CD4-positive, alpha-beta memory T cell (primary cell): ENCODE measurements at places on chromosomes 11 and 22. TPM values are rescaled to one million over a fixed set of nuclear protein-coding genes. Genes with fewer than 3 reads are reported as not detected.

- H3K4me3 ChIP-seq, result no peak overlapping the region
- H3K4me1 ChIP-seq, result no peaks in the 10 kb centered on the region
- H3K27ac ChIP-seq, result no peak overlapping the region
- H3K36me3 ChIP-seq, result no peaks in the 10 kb centered on the region
Observed at GRCh38 chr22:22872722-22873708, 14.6 kb upstream of the IGLL5 start.

GRCh38 chr11:64360448-64360921 is 1.5 kb downstream of the RPS6KA4 start:
- H3K27ac ChIP-seq, result no peak overlapping the region
- peak overlapping the region; percentile 53 for H3K4me3 ChIP-seq
- peaks cover 24% of the 10 kb centered on the region for H3K36me3 ChIP-seq
- DNase-seq, result no peak
- peaks cover 30% of the 10 kb centered on the region for H3K4me1 ChIP-seq

- H3K27me3 ChIP-seq, result no peaks in the 10 kb centered on the region
- no peak for DNase-seq
- H3K36me3 ChIP-seq, result no peaks in the 10 kb centered on the region
Observed at GRCh38 chr11:32893093-32893342, 407 bp downstream of the QSER1 start.

DNA sequence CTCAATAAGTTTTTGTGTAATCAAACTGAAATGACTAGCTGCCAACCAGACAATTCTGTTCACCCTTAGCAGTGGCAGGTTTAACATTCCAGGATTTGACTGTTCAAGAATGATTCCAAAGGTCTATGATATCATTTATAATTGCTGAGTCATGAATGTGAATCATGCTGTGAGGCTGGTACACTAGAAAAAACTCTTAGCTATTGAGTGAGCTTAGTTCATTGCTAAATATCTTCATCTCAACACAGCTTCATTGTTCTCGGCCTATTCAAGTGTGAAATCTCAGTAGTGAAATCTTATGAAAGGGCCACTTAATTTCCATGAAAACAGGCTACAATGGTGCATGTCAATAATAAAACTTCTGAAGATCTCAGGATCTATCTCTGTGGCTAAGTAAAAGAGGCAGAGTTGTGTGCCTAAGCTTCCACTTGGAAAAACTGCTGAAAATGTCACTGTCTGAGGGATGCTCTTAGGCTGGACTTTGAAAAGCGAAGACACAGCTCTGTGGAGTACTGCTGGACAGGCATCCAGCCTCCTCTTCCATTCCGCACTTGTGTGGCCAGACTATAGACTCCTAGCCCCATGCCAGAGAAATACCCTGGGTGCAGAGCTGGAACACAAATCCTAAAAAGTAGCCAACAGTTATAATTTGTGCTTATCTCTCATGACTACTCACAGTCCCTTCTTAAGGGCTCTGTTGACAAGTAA is 12.8 kb downstream of the AQP11 start:
- DNase-seq, result no peak
- no peak overlapping the region for H3K27ac ChIP-seq
- no peaks in the 10 kb centered on the region for H3K4me1 ChIP-seq
- H3K36me3 ChIP-seq, result no peaks in the 10 kb centered on the region
- H3K4me3 ChIP-seq, result no peak overlapping the region

- H3K4me1 ChIP-seq, result no peaks in the 10 kb centered on the region
- H3K27ac ChIP-seq, result no peak overlapping the region
- H3K27me3 ChIP-seq, result no peaks in the 10 kb centered on the region
- no peak overlapping the region for H3K4me3 ChIP-seq
Observed at GRCh38 chr22:24725736-24726135, 48.8 kb downstream of the PIWIL3 start.

DNA sequence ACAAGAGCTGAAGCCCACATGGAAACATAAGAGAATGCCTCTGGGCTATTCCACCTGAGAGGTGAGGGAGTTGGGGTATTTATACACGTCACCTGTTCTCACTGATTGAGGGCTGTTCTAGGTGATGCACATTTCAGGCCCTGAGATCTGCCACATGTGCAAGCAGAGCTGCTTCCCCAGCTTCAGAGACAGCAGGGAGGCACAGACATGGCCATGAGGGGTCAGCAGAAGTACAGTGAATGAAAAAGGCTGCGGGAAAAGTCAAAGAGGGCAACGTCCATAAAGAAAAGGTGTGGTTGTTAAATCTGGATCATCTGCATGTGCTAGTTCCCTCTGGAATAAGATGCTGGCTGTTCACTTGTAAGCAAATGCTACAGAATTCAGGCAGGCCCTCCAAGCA is 75.4 kb downstream of the GAB4 start:
- H3K4me3 ChIP-seq, result no peak overlapping the region
- no peaks in the 10 kb centered on the region for H3K4me1 ChIP-seq
- no peak overlapping the region for H3K27ac ChIP-seq
- peaks cover 5% of the 10 kb centered on the region for H3K27me3 ChIP-seq

GRCh38 chr11:20099527-20099926 is 60.7 kb downstream of the DBX1 start:
- H3K27ac ChIP-seq, result no peak overlapping the region
- DNase-seq, result no peak

- H3K4me1 ChIP-seq, result peaks cover 38% of the 10 kb centered on the region
- no peak for DNase-seq
- H3K27ac ChIP-seq, result no peak overlapping the region
- peaks cover 24% of the 10 kb centered on the region for H3K36me3 ChIP-seq
Observed at GRCh38 chr11:36402568-36403170, 106.6 kb downstream of the PRR5L start.

DNA sequence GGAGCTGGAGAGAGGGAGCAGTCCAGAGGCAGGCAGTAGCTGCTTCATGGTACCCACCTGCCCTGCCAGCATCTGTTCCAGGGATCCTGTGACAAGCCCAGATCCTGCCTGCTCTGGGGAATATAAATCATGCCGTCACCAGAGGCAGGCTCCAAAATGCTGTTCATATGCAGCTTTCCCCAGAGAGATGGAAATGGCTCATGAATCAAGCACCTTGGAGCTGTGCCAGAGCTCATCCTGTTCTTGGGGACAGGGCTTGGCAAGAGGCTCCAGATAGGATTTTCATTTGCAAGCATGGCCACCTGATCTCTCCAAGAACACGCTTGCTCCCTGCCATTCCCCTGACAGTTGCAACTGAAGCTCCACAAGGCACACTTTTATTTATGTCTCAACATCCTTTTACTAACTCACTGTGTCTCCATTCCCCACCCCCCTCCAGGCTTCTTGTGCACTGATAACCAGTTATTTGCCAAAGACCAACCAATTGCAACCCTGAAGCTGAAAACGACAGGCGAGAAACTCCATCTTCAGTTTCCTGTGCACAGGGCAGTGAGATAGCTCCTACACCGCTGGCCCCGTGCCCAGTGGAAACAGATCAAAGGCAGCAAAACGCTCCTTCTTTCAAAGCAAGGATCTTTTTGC is 115.8 kb upstream of the PITPNB start:
- DNase-seq, result peak; percentile 9
- H3K4me3 ChIP-seq, result no peak overlapping the region
- no peak overlapping the region for H3K27ac ChIP-seq
- H3K36me3 ChIP-seq, result no peaks in the 10 kb centered on the region
- H3K4me1 ChIP-seq, result no peaks in the 10 kb centered on the region

- peak within 1 kb of the TSS; percentile 77 for H3K27ac ChIP-seq
- H3K4me1 ChIP-seq, result peaks cover 59% of the 10 kb centered on the region
- H3K36me3 ChIP-seq, result peaks cover 47% of the 10 kb centered on the region
Observed at GRCh38 chr11:66069715-66070603, at the start of gene PACS1. PACS1 (plus strand) TSS chr11:66070272; CDS start chr11:66070487, 215 bp downstream.

- H3K27ac ChIP-seq, result no peak overlapping the region
- H3K4me3 ChIP-seq, result no peak overlapping the region
- DNase-seq, result no peak
- H3K27me3 ChIP-seq, result no peaks in the 10 kb centered on the region
- no peaks in the 10 kb centered on the region for H3K4me1 ChIP-seq
Observed at GRCh38 chr22:44268431-44269116, 44.2 kb downstream of the SHISAL1 start.

DNA sequence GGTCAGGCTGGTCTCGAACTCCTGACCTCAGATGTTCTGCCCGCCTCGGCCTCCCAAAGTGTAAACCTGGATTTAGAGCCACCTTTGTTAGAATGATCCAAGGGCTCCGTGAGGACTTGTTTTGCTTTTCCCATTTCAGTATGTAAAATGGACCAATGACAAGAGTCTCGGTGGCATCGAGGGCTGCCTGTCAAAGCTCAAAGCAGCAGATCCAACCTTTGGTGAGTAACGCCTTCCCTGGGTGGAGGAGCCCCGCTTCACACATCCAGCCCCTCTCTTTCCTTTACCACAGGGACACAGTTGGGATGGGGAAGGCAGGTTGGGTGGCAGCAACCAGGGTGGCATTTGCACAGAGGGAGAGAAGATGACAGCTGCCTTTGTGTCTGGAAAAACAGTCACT is 4.4 kb downstream of the TTC38 start:
- H3K4me3 ChIP-seq, result no peak overlapping the region
- DNase-seq, result no peak
- H3K27me3 ChIP-seq, result no peaks in the 10 kb centered on the region
- H3K4me1 ChIP-seq, result peaks cover 9% of the 10 kb centered on the region
- no peak overlapping the region for H3K27ac ChIP-seq
- H3K36me3 ChIP-seq, result no peaks in the 10 kb centered on the region

- no peak overlapping the region for H3K4me3 ChIP-seq
- H3K36me3 ChIP-seq, result no peaks in the 10 kb centered on the region
- H3K27ac ChIP-seq, result no peak overlapping the region
- no peaks in the 10 kb centered on the region for H3K4me1 ChIP-seq
- H3K27me3 ChIP-seq, result no peaks in the 10 kb centered on the region
- DNase-seq, result no peak
Observed at GRCh38 chr11:108906329-108906728, 241.5 kb downstream of the DDX10 start.

- DNase-seq, result no peak
- H3K4me3 ChIP-seq, result no peak overlapping the region
- H3K36me3 ChIP-seq, result no peaks in the 10 kb centered on the region
- no peaks in the 10 kb centered on the region for H3K27me3 ChIP-seq
- peaks cover 10% of the 10 kb centered on the region for H3K4me1 ChIP-seq
Observed at GRCh38 chr22:35879351-35879750, 149.3 kb downstream of the RBFOX2 start.

DNA sequence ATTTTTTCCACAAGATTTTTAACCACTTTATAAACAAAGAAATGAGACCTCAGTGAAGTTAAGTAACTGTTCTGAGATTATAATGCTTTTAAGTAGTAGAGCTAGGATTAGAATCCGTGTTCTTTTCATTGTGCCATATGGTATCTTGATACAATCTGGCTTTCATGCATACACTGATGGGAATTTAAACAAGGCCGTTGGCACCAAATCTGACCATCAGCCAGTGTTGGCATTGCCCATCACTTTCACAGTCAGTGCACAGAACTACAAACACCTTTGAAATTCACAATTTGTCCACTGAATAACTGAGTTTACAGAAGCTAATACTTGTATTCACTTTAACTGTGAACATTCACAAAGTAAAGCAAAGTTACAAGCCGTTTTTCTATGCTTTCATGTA is 1228.0 kb downstream of the TBC1D22A start:
- no peak overlapping the region for H3K4me3 ChIP-seq
- no peaks in the 10 kb centered on the region for H3K27me3 ChIP-seq
- no peaks in the 10 kb centered on the region for H3K36me3 ChIP-seq
- no peak overlapping the region for H3K27ac ChIP-seq

- H3K4me3 ChIP-seq, result no peak overlapping the region
- H3K27me3 ChIP-seq, result no peaks in the 10 kb centered on the region
- no peak overlapping the region for H3K27ac ChIP-seq
- H3K36me3 ChIP-seq, result no peaks in the 10 kb centered on the region
Observed at GRCh38 chr22:33099593-33099992, 41.4 kb upstream of the SYN3 start.

- H3K4me1 ChIP-seq, result no peaks in the 10 kb centered on the region
- H3K27ac ChIP-seq, result no peak overlapping the region
- H3K36me3 ChIP-seq, result no peaks in the 10 kb centered on the region
- H3K4me3 ChIP-seq, result no peak overlapping the region
- no peak for DNase-seq
Observed at GRCh38 chr11:100727410-100727809, 40.3 kb downstream of the ARHGAP42 start.

DNA sequence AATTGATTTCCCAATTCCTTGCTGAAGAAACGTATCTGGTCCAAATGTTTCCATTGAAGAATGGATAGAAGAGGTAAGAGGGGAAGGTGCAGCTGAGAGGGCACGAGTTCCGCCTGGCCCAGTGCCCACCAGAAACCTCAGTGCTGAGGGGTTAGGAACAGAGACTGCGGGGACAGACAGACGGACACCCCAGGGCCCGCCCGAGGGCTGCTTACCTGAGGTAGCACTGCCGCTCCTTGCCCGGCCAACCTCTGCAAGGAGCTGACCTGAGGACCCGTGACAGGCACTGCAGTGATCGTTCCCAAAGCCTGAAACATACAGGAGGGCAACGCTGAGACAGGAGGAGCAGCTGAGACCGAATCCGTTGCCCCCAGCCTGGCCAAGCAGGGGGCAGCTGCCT is 89.6 kb downstream of the PHF21B start:
- no peak overlapping the region for H3K4me3 ChIP-seq
- no peaks in the 10 kb centered on the region for H3K36me3 ChIP-seq
- no peaks in the 10 kb centered on the region for H3K27me3 ChIP-seq
- DNase-seq, result no peak

GRCh38 chr22:26995235-26995634 is 337.8 kb downstream of the MIAT start:
- no peak overlapping the region for H3K27ac ChIP-seq
- H3K36me3 ChIP-seq, result no peaks in the 10 kb centered on the region
- no peaks in the 10 kb centered on the region for H3K4me1 ChIP-seq
- H3K27me3 ChIP-seq, result no peaks in the 10 kb centered on the region
- no peak for DNase-seq
- no peak overlapping the region for H3K4me3 ChIP-seq

DNA sequence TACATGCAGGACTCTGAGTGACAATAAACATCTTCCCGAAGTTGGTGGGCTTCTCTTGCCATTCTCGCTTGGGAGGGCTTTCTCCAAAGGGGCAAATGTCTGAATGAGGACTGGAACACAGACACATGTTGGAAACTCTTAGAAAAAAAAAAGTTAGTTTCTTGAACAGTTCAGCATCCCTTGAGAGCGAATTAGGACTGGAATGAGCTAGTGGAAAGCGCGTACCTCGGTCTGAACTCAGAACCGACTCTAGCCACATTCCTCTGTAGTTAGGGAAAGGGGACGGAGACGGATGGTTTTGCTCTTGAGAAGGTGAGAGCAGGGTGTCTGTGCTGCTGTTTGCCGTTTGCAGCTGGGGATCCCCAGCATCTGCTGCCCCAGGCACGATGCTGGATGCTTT is 517.3 kb downstream of the TBC1D22A start:
- H3K4me1 ChIP-seq, result no peaks in the 10 kb centered on the region
- no peak overlapping the region for H3K4me3 ChIP-seq
- no peaks in the 10 kb centered on the region for H3K27me3 ChIP-seq
- no peak overlapping the region for H3K27ac ChIP-seq
- DNase-seq, result no peak

GRCh38 chr22:19745155-19746101 is 15.2 kb upstream of the TBX1 start:
- H3K4me3 ChIP-seq, result no peak overlapping the region
- H3K36me3 ChIP-seq, result no peaks in the 10 kb centered on the region
- H3K4me1 ChIP-seq, result no peaks in the 10 kb centered on the region

OR4C11 gene
- total RNA-seq, result not detected

OR11H1 gene
- not detected for total RNA-seq

NAV2 gene
- total RNA-seq, result 6.2 TPM

LYVE1 gene
- total RNA-seq, result not detected

OR52I1 gene
- not detected for total RNA-seq

HBB gene
- total RNA-seq, result 0.61 TPM

DDI1 gene
- total RNA-seq, result not detected

INPP5J gene
- 0.22 TPM for total RNA-seq

HEPHL1 gene
- not detected for total RNA-seq

SLC22A6 gene
- not detected for total RNA-seq

CARD10 gene
- 0.61 TPM for total RNA-seq

PRRG4 gene
- not detected for total RNA-seq

GPHA2 gene
- total RNA-seq, result not detected

YPEL1 gene
- total RNA-seq, result 8.0 TPM
